NCI-H526 treated with DMSO at 0.1 percent for 48 hours (cell line): ENCODE measurements at places on chromosomes 4 and X.

DNA sequence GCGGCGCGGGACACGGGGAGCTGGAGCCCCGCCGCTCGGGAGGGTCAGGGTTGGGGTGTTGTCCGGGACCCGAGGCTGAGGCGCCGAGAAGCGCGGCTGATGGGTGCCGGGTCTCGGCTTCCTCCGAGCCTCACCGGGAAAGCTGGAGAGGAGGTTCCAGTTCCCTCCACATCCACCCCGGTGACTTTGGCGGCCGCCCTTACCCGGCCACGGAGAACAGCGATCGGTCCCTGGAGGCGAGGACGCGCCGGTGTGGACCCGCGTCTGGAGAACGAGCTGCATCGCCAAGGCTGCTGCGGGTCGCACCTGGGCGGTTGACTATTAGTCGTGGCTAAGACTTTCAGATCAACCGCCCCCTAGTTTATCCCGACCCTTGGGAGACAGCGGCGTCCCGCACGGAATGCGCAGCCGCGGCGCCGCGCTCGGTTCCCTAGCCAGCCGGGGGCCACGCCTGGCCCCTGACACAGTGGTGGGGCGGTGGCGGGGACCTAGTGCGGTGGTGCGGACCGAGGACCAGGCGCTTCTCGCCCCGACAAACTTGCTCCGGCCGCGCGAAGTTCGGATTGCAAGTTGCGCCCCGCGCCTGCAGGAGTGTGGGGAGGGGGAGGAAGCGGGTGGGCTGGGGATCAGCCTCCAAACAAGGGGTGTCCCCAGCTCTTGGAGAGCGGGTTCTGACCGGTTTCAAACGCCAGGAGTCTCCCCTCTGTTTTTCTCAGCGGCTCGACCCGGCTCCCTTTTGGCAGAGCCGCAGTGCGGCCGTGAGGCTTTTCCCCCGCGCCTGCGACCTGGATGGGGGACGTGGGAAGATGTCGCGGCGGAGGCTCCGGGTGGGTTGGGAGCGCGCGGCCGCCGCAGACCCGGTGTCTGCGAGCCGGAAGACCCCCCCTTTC, 568 bp downstream of the FHDC1 start:
- DNase-seq, result peak; percentile 50

- DNase-seq, result no peak
Measured at GRCh38 chr4:55358246-55358645, 12.2 kb downstream of the SRD5A3 start.

DNA sequence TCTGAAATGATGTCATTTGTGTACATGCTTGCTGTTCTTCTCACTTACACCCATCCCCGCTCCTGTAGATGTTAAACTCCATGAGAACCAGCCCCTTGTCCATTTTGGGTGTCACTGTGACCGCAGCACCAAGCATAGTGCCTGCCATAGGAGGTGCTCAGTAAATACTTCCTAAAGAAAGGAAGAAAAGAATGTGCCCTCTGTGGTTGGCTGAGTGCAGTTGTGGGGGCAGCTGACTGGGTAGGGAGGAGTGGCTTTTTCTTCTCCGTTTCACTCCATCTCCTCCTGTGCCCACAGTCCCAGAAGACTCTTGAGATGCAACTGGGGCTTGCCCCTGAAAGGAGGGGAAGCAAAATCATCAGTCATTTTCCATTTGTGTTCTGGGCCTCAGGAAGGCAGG, 25.5 kb downstream of the PHEX start:
- no peak for DNase-seq

- no peak for DNase-seq
Measured at GRCh38 chr4:8002525-8003309, 63.1 kb upstream of the AFAP1 start.

GRCh38 chr4:36292556-36293188, 11.3 kb downstream of the DTHD1 start:
- no peak for DNase-seq
